ENCODE measurements at places on chromosomes 12 and 14.

DNA sequence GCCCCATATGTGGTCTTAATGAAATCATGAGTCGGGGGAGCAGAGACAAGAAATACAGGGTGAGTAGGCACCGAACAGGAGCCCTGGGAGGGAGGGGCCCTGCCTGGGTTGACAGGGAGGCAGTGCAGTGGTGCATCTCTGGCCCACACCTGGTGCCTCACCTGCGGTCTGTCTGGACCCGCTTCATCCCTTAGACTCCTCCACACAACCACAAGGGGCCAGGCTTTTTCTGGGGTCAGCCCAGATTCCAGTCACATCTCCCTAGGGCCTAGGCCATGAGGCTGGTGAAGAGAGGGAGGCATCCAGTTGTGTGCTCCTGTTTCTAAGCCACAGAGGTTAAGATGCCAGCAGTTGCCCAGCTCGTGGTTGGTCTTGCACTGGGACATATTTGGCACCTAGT lies 343.3 kb upstream of the FKBP4 start:
- no peak for DNase-seq

DNA sequence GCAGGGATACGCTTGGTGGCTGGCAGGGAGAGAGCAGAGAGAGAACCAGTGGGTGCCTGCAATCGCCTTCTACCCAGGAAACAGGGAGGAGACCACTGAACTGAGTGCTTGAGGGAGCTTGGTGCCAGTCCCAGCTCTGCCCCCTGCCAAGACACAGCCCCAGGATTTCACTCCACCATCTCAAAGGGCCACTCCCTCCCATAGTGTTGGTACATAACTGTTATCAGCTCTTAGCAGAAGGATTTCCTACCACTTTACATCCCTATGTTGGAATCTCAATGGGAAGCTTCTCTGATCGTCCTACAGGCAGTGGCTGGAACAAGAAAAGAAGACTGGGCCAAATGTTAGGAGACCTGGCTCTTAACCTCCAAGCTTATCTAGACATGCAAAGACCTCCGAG lies 157.4 kb upstream of the FOXN3 start:
- no peak for DNase-seq

DNA sequence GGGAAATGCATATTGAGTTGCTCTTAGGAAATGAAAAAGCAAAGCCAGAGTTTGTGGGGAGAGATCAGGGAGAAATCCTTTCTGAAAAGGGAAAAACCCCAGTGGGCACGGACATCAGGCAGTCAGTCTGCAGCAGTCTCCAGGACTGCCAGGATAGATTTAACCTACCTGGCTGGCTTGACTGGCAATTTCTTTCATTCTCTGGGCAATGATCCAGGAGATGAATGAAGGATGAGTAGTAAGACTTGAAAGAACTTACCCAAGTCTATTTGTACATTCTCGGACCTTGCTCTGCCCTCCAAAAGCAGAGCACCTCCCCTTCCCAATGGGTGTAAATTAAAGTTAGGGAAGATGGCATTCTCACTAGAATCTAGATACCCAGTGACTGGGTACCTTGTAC lies 42.9 kb downstream of the CMAS start:
- DNase-seq: no peak

DNA sequence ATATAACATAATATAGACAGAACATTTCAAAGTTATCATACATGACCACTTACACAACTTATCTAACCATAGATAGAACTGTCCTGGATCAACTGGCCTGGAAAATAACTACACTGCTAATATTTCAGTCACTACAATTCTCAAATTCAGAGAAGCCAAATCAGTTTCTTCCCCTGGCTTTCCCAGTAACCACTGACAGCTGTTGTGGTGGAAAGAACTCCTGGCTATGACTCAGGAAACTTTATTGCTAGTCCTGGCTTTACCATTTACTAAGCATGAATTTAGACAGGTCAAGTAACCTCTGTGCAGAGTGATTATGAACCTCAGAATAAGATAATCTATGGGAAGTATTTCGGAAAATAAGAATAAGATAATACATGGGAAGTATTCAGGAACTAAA lies 244.9 kb upstream of the DIO2 start:
- no peak for DNase-seq

DNA sequence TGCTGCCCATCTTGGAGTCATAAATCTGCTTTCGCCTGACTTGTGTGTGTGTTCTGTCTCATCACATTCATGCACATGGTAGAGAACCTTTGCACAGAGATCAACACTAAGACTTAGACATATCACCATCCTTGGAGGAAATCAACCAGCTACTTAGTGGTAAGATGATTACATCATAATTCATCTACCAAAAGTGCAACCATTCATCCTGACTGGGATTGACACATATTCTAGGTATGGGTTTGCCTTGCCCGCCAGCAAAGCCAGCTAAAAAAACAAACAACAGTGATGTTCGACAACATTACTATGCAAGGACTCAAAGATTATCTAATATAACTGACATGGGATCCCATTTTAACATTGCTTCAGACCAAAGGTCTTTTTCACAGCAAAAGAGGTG lies 228.7 kb downstream of the NUAK1 start:
- DNase-seq: no peak

- no peak for DNase-seq
Measured at GRCh38 chr12:56296295-56296694, 3.8 kb downstream of the CS start.

DNA sequence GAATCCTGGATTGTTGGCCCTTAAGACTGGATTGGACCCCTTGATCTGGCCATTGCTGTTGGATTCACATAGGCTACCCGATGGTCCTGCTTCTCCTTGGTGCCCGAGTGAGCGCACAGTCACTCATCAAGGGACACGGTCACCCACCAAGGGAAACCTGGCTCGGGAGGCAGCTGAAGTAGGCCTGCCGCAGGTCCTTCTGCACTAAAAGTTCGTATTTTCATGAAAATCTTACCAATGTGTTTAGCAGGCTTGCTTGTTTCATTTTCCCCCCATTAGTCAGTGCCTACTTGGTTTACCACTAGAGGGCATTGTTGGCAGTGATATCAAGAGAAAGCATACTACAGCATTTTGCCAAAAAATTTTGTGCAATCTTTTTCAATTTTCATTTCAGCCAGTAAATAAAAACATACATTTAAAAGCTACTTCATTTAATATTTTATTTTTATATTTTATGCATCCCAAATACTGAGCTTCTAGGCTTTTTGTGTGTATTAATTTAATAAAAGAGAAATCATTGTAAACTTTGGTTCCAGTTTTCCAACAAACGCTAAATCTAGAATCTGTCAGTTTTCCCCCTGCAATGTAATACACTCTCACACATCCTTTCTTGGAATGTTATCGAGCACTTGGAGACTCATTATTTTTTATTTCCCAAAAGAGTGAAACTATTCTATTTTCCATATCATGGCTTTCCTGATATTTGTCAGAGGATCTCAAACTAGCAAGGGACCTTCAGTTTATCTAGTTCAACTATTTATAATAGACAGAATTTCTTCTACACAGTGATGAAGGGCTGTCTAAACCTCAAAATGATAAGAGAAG lies 116.7 kb downstream of the LMNTD1 start:
- DNase-seq: no peak

All from stimulated activated CD4-positive, alpha-beta T cell treated with anti-CD3 and anti-CD28 coated beads, Interleukin-1b, Interleukin-23, amount 100 ng/mL, for 1 hour (primary cell).